ENCODE measurements at places on chromosomes 6 and 20. TPM values are rescaled to one million over a fixed set of nuclear protein-coding genes. Genes with fewer than 3 reads are reported as not detected.

DNA sequence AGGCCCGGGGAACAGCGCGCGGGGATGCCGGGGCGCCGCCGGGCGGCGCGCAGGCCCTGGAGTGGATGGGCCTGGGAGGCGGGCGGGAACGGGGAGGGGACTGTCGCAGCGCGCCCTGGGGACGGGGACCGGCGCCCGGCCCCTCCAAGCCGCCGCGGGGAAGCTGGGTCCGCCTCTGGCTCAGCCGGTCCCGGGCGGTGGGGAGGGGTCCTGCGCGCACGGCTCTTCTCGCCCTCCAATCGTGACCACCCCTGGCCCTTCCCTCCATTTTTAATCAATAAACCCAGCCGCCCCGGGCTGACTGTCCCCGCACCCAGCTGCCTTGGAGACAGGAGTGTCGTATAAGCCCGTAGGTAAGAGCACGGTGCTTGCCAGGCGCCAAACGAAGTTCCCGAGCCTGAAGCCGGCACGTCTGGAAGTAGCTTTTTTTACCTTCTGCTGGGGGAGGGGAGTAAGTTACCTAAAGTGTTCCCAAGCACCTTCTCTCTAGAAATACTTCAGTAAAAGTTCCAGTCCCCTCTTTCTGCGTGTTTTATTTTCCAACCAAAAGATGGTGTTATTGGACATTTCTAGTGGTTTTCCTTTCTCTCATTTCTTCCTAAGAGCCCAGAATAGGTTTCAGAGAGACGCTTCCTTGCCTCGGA lies 780 bp upstream of the TAF4 start:
- DNase-seq = peak; percentile 57

GRCh38 chr6:138491017-138491416 lies 8.3 kb downstream of the NHSL1 start:
- no peak for DNase-seq

DNA sequence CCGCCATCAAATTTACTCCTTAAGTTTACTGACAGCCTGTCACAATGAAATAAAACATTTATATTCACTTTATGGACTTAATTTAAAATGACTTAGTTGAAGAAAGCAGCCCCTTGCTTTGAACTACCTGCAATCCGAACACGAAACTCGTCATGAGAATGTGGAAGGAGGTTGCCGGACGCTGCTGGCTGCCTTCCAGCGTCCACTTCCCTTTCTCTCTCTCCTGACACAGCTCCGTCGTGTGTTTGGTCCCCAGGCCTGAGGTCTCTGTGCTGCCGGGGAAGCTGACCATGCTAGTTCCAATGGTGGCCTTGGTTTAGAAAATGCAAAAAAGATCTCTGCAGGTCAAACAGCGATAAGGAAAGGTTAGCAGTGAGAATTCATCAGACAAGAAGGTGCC lies 519.7 kb downstream of the CDH26 start:
- no peak for DNase-seq

DNA sequence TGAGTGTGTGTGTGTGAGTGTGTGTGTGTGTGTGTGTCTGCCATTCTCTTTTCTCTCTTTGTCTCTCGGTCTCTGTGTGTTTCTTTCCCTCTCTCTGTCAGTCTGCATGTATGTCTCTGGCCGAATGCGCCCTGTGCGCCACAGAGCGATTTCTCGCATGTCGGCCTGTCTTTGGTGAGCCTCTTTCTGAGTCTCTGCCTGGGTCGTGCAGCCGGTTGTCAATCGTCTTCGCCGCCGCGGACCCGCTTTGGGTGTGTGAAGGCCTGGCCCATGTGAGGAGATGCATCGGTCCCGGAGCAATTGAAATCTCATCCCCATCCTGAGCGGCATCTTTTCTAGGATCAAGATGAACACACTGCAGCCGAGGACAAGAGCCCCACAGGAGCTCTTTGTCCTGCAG lies 1567.2 kb upstream of the DEFB115 start:
- no peak for DNase-seq

The LY6G6C gene
- total RNA-seq = not detected

The TAGAP gene
- total RNA-seq = 112 TPM

All from activated CD8-positive, alpha-beta T cell treated with anti-CD3 and anti-CD28 coated beads for 36 hours (primary cell).